ENCODE measurements at places on chromosomes 11 and 22. TPM values are rescaled to one million over a fixed set of nuclear protein-coding genes. Genes with fewer than 3 reads are reported as not detected.

The FAM111B gene
- 9.8 TPM for total RNA-seq

The NXPE1 gene
- not detected for total RNA-seq

The TPH1 gene
- total RNA-seq: 15.6 TPM

The APOA4 gene
- total RNA-seq: not detected

The SLC5A1 gene
- total RNA-seq: not detected

The FGF19 gene
- not detected for total RNA-seq

The SLC22A12 gene
- total RNA-seq: not detected

The NOX4 gene
- 2.8 TPM for total RNA-seq

The CFAP300 gene
- total RNA-seq: not detected

The OR5AN1 gene
- total RNA-seq: not detected

The THY1 gene
- 1.2 TPM for total RNA-seq

GRCh38 chr22:33180356-33180755 is 122.2 kb upstream of the SYN3 start:
- no peak for DNase-seq

DNA sequence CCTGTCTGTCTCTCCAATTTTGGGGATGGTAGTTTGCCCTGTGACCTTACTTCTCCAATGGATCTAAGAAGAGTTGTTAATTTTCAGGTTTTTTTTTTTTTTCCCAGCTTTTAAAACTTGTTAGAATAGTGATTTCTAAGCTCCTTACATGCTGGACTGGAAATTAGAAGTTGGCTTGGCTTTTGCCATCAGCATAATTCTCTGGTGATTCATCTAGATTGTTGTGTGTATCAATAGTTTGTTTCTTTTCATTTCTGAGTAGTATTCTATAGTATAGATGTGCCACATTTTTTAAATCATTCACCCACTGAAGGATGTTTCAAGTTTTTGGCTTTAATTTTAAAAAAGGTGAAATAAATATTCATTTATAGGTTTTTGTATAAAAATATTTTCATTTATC is 51.4 kb downstream of the ADAMTS15 start:
- DNase-seq: no peak

- no peak for DNase-seq
Measured at GRCh38 chr11:81270686-81271085, 1463.0 kb downstream of the FAM181B start.

- DNase-seq: no peak
Measured at GRCh38 chr11:78898266-78898775, 323.7 kb upstream of the NARS2 start.

DNA sequence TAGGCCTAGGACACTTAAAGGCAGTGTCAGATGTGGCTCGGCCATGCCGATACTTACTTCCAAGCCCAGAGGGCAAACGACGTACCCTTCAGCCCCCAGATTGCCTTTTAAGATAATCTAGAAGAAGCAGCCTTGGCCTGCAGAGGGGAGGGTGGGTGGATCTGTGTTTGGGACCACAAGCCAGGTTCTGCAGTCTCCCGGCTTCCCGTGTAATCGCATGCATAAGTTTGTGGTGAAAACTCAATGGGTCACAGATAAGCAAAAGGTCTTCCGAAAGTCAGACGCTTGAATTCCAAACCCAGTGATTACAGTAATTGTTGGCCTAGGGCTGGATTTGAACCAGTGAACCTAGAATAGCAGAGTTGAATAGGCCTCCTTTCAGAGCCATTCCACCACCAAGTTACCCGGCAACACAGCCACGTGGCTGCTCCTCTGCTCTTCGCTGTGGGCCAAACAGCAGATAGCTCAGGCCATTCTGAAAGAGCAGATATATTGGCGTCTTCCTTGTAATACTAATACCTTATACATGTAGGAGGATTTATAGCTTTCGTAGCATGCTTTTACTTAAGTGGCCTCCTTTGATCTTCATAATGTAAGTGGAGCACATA is 170.8 kb upstream of the CADM1 start:
- no peak for DNase-seq

- no peak for DNase-seq
Measured at GRCh38 chr11:122045181-122045586, 70.8 kb downstream of the BLID start.

GRCh38 chr11:118625036-118625690 is 17.7 kb downstream of the PHLDB1 start:
- DNase-seq: peak; percentile 37

DNA sequence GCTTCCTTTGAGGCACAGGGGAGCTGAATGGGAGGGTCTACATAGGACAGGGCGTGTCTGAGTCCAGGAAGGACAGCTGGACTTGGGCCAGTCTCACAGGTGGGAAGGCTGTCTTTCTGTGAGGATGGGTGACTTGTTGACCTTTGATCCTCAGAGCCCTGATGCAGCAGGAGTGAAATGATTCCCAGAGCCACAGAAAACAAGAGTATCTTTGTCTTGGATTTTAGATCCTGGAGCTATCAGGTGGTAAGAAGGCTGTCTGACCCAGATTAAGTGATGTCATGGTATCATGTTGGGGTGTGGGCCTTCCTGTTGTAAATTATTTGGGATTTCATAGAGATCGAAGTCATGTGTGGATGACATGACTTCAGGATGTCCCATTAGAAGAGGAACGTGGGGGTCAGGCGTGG is 15.0 kb downstream of the PTPRJ start:
- no peak for DNase-seq

- peak; percentile 63 for DNase-seq
Measured at GRCh38 chr22:19291218-19291579, 320 bp downstream of the CLTCL1 start.

- peak; percentile 66 for DNase-seq
Measured at GRCh38 chr11:93059117-93059957, 89.9 kb downstream of the MTNR1B start.

GRCh38 chr11:15213471-15214231 is 98.9 kb downstream of the INSC start:
- no peak for DNase-seq

DNA sequence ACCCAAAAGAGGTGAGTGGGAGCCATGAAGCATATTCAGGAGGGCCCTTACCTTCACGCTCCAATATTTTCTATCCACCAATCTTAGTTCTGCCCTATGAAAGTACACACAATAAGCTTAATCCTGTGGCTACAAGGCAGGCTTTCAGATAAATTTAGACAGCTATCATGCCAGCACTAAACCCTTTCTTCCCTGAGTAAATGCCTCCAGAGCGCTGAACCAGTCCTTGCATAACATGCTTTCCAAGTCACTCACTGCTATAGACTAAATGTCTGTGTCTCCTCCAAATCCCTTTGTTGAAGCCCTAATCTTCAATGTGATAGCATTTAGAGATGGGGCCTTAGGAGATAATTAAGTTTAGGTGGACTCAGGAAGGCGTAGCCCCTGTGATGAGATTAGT is 50.3 kb upstream of the FIBIN start:
- no peak for DNase-seq

- no peak for DNase-seq
Measured at GRCh38 chr11:86938900-86939880, 16.0 kb downstream of the FZD4 start.

GRCh38 chr11:130125638-130126037 is 33.9 kb upstream of the ST14 start:
- DNase-seq: no peak

DNA sequence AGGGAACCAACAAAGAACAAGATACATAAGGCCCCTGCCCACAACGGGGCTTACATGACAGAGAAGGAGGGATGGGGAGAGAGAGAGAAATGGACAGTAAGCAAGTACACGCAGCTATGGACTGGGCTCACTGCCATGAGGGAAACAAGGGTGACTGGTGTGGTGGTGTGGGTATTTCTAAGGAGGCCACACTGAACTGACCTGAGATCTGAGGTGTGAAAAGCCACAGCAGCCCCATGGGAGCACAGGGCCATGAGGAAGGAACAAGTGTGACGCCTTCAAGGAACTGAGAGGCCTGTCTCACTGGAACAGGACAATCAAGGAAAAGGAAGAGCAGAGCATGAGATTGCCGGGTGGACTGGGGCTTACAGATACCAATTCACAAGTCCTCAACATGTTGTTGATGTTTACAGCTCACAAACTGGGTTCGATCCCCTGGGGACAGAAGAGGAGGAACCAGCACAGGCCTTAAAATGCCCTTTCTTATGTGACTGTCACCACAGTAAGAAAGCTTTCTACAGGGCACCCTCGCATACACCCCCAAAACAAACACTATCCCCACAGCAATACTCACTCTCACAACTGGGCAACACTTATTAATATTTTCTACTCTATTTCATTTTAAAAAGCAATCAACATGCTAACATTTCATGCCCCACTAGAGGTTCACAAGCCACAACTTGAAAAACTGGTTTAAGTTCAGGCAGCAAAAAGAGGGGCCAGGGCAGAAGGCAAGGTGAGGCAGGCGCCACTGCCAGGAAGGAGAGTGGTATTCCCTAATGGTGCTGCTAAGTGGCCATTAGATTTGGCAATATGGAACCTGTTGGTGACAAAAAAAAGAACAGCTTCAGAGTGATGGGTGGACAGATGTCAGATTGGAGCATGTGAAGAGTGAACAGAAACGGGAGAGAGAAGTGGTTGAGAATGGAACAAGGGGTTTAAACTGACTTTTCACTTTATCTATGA is 39.1 kb downstream of the TCIRG1 start:
- DNase-seq: peak; percentile 63

GRCh38 chr11:134541355-134541754 is 129.3 kb upstream of the B3GAT1 start:
- DNase-seq: no peak

- peak; percentile 76 for DNase-seq
Measured at GRCh38 chr22:45268167-45268957, 16.4 kb upstream of the UPK3A start.

DNA sequence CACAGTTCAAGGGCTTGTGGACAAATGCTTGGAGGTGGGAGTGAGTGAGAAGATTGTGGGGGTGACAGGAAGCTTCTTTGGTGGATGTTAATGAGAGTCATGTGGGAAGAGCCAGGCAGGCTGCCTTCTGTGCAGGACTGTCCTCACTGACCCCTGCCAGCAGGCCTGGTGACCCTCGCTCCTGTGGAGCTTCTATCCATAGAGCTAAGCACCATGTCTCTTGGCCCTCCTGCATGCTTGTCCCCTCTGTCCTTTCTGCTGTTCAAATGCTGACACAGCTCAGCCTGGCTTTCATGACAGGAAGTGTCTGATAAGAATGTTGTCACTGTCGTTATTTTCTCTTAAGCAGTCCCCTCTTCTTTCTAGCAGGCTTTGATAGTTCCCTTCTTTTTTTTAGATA is 37.6 kb downstream of the NAT10 start:
- no peak for DNase-seq

- DNase-seq: peak; percentile 90
Measured at GRCh38 chr11:2428322-2428795, 16.0 kb downstream of the TRPM5 start.

DNA sequence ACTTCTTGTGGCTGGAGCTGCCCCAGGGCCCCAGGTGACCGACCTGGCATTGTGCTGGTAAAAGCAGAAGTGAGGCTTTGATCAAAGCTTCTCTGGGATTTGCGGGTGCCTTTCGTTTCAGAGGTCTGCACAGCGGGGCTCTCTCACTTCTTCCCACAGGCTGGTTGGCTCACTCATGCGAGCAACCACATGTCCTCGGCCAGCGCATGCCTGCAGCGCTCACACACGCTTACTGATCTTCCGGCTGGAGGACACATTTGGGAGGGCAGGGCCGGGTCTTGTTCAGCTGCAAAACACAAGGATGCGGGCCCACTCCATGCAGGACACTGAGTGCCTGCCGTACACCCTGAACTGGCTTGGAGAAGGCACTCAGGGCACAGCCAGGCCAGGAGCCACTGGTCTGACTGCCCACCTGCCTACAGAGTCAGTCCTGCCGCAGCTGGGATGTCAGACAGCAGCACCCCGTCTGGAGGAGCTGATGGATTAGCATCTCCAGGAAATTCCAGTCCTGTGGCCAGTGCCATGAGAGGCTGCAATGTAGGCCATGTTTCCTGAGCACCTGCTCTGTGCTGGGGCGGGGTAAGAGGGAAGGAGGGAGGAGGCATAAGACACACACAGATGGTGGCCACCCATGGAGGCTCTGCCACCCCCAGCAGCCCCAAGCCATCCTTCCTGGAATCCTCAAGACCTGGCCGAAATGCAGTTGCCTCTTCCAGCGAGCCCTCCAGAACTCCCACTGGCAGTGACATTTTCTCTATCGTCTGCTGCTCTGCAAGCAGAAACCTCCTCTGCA is 1383.2 kb downstream of the BRD1 start:
- no peak for DNase-seq

DNA sequence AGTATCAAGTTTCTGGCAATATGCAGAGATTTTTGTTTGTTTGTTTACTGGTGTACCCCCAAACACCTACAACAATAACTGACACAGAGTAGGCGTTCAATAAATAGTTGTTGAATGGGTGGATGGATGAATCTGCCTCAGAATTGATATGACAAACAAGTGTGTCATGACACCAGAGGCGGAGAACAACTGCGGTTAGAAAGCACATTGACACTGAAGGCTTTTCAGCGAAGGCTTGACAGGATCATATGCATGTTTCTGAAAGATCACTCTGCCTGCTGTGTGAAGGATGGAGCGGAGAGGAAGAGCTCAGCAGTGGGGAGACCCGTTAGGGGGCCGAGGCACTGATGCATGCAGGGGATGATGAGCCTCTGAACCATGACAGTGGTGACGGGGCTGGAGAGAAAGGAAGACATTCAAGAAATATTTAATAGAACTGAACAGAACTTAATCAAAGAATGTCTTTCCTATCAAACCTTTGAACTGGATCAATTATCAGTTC is 108.5 kb upstream of the USP47 start:
- DNase-seq: no peak

- peak; percentile 45 for DNase-seq
Measured at GRCh38 chr22:48585916-48586798, 1241.5 kb downstream of the BRD1 start.

- DNase-seq: no peak
Measured at GRCh38 chr11:115631609-115632008, 127.4 kb upstream of the CADM1 start.

DNA sequence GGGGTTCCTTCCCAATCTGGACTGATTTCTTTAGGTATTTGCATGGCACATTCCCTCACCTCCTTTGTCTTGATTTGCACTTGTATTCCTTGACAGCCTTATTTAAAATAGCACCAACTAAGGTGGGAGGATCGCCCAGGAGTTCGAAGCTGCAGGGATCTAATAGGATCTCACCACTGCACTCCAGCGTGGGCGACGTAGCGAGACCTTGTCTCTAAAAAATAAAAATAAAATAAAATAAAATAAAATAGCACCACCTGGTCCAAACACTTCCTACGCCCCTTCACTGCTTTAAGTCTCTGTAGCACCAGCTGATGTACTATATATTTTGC is 775 bp downstream of the SLC2A11 start:
- no peak for DNase-seq

DNA sequence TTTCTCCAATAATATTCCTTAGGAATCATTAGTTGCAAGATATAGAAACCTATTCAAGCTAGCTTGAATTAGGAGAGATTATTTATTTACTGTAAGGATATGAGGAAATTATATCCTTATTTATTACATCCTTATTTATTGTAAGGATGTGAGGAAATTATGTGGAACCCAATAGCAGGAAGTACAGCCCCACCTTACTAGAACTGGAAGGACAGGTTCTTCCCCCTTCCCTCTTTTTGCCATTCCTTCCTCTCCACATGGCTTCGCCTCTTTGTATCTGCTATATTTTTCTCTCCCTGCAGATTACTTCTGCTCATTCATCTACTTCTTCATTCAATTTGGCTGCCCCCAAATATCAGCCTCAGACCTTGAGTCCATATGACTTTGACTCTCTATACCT is 49.5 kb upstream of the B3GNT6 start:
- DNase-seq: no peak
